NCI-H1930 (cell line): ENCODE measurements at places on chromosomes 5 and 9.
A peak's percentile ranks its signal among the peaks of the same experiment; 100 is the strongest.

GRCh38 chr5:143543358-143544255, 140.1 kb upstream of the NR3C1 start:
- DNase-seq: no peak

DNA sequence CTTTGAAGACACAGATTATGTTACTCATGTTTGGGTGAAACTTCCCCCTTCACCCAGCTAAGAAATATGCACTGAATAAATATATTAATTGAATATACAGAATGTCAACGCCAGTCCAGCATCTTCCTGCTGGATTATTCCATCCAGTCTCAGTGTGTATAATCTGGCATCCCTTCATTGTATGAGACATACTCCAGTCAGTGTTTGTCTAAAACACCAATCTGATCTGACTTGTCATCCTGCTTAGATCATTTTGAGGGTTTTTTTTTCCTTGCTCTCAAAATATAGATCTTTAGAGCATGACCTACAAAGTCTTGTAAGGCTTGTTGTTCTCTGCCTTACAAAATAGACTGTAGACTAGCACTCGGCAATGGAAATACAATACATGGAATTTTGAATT, 195.1 kb downstream of the SMARCA2 start:
- DNase-seq: no peak

DNA sequence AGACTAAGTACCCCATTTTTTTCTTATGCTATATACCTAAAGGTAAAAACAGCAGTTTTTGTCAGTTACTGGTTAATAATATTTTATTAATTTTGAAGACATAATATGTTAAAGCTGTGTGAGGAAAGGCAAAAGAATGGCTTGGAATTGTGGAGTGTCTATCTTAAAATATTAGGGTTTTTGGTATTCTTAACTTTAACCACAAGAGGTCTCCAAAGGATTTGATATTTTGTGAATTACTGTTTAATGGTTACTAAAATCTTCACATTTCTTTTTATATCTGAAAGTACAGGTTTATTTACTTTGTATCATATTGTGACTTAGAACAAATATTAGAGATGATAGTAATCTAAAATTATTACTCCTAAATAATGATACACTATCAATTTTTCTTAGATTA, 32.0 kb upstream of the DHFR start:
- no peak for DNase-seq

GRCh38 chr9:16033921-16034691, 481.3 kb downstream of the CCDC171 start:
- DNase-seq: no peak

DNA sequence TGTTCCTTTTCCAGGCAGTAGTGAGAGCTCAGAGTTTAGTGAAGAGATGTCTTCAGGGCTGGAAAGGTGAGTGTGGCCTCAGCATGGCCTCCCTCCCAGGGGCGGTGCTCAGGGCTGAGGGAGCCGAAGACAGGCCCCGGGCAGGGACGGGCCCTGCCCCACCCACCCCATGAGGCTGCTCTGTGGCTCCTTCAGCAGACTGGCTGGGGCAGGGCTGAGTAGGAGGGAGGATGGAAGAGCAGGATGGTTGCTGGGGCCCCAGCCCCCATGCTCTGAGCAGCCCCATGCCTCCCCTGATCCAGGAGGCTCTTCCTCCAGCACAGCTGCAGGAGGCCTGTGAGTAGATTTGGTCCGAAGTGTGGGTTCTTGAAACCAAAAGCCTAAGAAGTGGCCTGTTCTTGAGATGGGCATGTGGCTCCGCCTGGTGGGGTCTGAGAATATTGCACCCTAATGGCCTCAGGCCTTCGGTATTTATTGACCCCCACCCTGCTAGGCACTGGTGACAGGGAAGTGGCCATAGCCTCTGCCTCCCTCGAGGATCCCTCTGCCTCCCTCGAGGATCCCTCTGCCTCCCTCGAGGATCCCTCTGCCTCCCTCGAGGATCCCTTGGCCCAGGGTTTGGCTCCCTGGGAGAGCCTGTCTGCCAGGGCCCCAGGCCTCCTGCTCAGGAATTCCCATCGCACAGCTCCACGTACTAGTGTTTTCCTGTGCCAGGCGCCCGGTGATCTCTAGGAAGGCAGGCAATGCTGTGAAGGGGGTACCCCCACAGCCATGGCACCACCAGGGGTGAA, 65.4 kb upstream of the GARNL3 start:
- DNase-seq: peak; percentile 36

- no peak for DNase-seq
These were observed 198.7 kb upstream of the HAPLN1 start for GRCh38 chr5:83919071-83920041.

DNA sequence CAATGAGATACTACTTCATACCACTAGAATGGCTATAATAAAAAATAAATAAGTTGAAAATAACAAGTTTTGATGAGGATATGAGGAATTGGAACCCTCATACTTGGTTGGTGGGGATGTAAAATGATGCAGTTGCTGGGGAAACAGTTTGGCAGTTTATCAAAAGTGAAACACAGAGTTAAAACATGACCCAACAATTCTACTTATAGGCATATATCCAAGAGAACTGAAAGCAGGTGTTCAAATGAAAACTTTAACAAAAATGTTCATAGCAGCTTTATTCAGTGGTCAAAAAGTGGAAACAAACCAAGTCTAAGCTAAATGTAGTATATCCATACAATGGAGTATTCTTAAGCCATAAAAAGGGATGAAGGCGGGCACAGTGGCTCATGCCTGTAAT, 13.1 kb upstream of the LHFPL2 start:
- no peak for DNase-seq

DNA sequence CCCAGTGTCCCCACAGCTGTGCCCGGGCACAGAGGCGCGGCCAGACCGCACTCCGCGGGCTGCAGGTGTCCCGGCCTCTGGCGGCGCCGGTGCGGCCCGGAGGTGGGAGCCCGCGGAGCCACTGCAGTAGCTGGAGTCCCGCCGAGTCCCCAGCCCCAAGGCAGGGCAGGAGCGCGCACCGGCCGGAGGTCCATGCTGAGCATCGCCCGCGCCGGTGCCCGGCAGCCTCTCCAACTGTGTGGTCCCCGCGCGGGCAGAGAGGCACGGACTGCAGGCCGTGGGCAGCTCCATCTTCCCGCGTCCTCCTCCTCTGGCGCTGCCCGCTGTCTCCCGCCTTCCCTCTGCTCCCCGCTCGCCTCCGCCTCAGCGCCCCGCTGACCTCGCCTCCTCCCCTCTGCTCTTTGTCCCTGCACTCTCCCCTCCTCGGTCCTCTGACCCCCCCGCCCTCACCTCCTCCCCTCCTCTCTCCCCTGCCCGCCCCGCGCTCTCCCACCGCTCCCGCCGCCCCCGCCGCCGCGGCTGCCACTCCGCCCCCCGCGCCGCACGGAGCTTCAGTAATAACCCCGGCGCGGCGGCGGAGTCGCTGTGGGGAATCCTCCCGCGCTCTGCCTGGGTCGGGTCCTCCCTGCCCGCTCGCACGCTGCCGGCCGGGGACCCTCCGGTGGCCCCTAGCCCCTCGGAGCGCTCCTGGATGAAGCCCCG, at the start of gene ADAMTS16:
ADAMTS16 (plus strand) TSS at position 554 of the 702 bp plus-strand sequence; CDS start at position 692, 138 bp downstream.
- no peak for DNase-seq

GRCh38 chr5:29114331-29114768, 2076.0 kb upstream of the CDH9 start:
- no peak for DNase-seq

- no peak for DNase-seq
These were observed 190.9 kb downstream of the ICE1 start for GRCh38 chr5:5613261-5613990.

DNA sequence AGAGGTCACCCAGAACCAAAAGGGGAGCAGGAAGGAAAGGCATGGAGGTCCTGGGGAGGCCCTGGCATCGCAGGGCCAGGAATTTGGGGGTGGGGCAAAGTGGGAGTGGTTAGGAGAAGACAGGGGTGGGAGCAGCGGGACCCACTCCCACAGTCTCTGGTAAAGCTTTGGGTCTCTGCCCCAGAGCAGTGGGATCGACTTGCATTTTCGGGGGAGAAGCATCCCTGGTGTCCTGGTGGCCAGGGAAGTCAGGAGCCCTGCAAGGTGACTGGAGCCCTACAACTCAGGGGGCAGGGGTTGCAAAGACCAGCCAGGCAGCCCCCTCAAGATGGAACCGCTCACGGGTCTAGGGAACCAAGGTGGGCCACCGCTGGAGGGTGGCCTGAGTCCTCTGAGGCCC, 22.4 kb upstream of the GTF3C5 start:
- no peak for DNase-seq

GRCh38 chr9:135550344-135550918, 4.5 kb downstream of the OBP2A start:
- no peak for DNase-seq
